ENCODE measurements at places on chromosomes 6 and 20. TPM values are rescaled to one million over a fixed set of nuclear protein-coding genes. Genes with fewer than 3 reads are reported as not detected.

NFATC2 gene
- 97.1 TPM for total RNA-seq

- H3K4me3 ChIP-seq = peak overlapping the region; percentile 78
- H3K27ac ChIP-seq = no peak overlapping the region
Measured at GRCh38 chr6:99614430-99615186, 8.0 kb downstream of the PRDM13 start.

ZGPAT gene
- 53.0 TPM for total RNA-seq

DNA sequence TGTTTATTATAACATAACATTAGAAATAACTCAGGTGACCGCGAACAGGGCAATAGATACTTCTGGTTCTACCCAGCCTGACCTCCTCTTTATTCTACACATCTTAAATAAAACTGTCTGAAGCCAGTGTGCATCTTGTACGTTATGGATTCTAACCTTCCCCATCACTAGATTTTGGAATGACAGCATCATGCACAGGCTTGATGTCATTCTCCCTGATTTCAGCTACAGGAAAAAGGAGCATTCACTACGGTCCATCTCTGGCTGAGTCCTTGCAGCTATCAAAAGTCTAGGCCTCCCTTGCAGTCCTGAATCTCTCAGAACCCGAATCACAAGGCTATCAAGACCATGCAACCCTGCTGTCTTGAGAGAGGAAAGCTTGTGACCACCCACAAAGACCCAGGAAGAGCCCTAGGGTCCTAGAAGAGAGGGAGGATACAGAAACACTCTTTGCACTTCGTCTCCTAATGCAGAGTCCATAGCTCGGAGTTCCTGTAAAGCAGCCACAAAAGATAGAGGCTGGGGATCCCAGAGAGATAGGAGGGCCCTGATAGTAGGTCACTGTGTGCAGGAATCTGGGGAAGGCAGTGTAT lies 845 bp downstream of the HLA-DPA1 start:
- no peak for DNase-seq
- peaks cover 24% of the 10 kb centered on the region for H3K36me3 ChIP-seq
- peak overlapping the region; percentile 80 for H3K27ac ChIP-seq
- H3K4me1 ChIP-seq = peaks cover 54% of the 10 kb centered on the region

IMPG1 gene
- not detected for total RNA-seq

DNA sequence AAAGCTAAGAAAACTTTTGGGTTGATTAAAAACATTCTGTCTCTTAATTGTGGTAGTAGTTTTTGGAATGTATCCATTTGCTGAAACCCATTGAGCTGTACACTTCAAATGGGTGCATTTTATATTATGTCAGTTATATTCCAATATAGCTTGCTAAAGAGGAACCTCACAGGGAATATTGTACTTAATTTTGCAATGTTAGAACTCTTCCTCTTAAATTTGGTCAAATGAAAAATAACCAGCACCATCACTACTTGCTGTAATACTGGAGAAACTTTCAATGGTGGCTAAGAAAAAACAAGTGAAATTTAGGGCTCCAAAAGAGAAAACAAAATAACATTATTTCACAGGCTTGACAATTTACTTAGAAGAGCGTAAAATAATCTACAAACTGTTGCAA lies 651.5 kb downstream of the MAFB start:
- H3K27me3 ChIP-seq = no peaks in the 10 kb centered on the region
- peaks cover 5% of the 10 kb centered on the region for H3K36me3 ChIP-seq
- H3K4me1 ChIP-seq = no peaks in the 10 kb centered on the region
- no peak overlapping the region for H3K4me3 ChIP-seq
- no peak for DNase-seq

GRCh38 chr6:21201187-21201586 lies 392.4 kb upstream of the SOX4 start:
- no peak overlapping the region for H3K4me3 ChIP-seq
- no peak overlapping the region for H3K27ac ChIP-seq
- H3K36me3 ChIP-seq = peaks cover 20% of the 10 kb centered on the region
- DNase-seq = no peak

- H3K27me3 ChIP-seq = no peaks in the 10 kb centered on the region
- H3K36me3 ChIP-seq = peaks cover 7% of the 10 kb centered on the region
- H3K4me1 ChIP-seq = peaks cover 6% of the 10 kb centered on the region
- H3K27ac ChIP-seq = no peak overlapping the region
Measured at GRCh38 chr6:126170433-126170832, 169.5 kb upstream of the CENPW start.

PSORS1C1 gene
- not detected for total RNA-seq

- DNase-seq = no peak
- no peaks in the 10 kb centered on the region for H3K4me1 ChIP-seq
- no peaks in the 10 kb centered on the region for H3K36me3 ChIP-seq
- H3K27me3 ChIP-seq = no peaks in the 10 kb centered on the region
- no peak overlapping the region for H3K27ac ChIP-seq
- H3K4me3 ChIP-seq = no peak overlapping the region
Measured at GRCh38 chr6:110654096-110654820, 161.0 kb downstream of the CDK19 start.

GRCh38 chr20:59223182-59223601 lies 59.6 kb downstream of the ZNF831 start:
- no peak for DNase-seq
- peaks cover 15% of the 10 kb centered on the region for H3K4me1 ChIP-seq
- H3K4me3 ChIP-seq = no peak overlapping the region
- no peaks in the 10 kb centered on the region for H3K36me3 ChIP-seq
- H3K27ac ChIP-seq = no peak overlapping the region
- no peaks in the 10 kb centered on the region for H3K27me3 ChIP-seq

DNA sequence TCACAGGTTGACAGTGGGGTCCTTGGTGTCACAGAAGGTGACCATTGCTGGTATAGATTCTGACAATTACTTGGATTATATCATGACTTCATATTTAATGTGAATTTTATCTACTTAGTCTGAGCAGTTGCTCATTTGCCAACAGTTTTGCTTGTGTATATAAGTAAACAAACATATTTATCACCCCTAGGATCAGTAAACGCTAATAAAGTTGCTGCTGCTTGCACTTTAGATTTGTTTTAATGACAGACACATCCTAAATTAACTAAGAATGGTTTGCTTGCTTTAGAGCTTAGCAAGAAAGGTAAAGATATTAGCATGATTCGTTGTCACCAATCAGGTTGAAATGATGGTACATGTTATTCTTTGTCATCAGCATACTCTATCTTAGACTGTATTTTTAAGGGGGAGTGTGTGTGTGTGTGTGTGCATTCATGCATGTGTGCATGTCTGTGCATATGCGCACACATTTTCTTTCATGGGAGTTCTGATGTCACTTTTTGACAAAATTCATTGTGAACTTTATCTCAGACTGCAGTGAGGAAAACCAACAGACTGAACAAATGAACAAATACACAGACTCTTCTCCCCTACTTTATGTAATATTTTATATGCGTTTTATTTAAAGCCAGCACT lies 782.6 kb upstream of the FLRT3 start:
- H3K36me3 ChIP-seq = no peaks in the 10 kb centered on the region
- no peak overlapping the region for H3K27ac ChIP-seq
- H3K4me1 ChIP-seq = no peaks in the 10 kb centered on the region

POU3F2 gene
- not detected for total RNA-seq
